ENCODE measurements at places on chromosomes 11 and 22.

DNA sequence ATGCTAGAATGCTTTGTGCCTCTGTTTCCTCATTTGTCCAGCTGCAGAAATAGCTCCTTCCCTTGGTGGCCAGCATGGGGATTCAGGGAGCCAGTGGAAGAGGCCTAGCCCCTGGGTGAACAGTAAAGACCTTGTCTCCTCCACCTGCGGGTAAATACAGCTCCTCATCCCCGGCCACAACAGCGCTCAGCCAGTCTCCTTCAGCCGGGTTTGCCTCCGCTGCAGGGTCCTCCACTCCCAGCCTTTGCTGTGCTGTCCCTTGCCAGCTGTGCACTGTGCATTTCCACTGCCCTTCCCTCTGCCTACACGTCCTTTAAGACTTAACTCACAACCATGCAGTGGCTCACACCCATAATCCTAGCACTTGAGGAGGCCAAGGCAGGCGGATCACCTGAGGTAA is 1.5 kb upstream of the CDC42EP1 start:
- DNase-seq, result no peak

GRCh38 chr22:49365191-49365837 is 462.4 kb downstream of the BRD1 start:
- no peak for DNase-seq

- DNase-seq, result no peak
Measured at GRCh38 chr11:86495351-86495750, 120.7 kb downstream of the CCDC81 start.

- DNase-seq, result peak; percentile 46
Measured at GRCh38 chr11:62922653-62923431, 1.7 kb upstream of the CHRM1 start.

DNA sequence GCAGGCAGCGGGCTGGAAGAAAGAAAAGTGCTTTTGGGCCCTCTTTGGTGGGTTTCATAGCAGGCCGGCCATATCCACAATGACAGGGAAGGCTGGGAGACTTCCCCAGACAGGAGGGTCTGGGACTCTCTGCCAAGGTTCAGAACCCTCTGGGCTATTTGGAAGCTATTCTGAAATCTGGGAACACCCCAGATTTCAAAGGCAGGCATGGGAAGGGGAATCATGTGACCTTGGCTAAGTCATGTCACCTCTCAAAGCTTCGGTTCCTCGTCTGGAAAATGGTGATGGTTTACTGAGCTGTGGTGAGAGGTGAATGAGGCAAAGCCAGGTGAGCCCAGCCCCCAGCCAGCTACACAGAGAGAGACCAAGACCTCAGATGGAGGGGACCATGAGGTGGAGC is 4.6 kb downstream of the CASTOR1 start:
- DNase-seq, result peak; percentile 85

GRCh38 chr11:68666849-68667248 is 17.5 kb upstream of the GAL start:
- DNase-seq, result no peak

- DNase-seq, result no peak
Measured at GRCh38 chr22:26045051-26045450, 124.2 kb upstream of the SEZ6L start.

DNA sequence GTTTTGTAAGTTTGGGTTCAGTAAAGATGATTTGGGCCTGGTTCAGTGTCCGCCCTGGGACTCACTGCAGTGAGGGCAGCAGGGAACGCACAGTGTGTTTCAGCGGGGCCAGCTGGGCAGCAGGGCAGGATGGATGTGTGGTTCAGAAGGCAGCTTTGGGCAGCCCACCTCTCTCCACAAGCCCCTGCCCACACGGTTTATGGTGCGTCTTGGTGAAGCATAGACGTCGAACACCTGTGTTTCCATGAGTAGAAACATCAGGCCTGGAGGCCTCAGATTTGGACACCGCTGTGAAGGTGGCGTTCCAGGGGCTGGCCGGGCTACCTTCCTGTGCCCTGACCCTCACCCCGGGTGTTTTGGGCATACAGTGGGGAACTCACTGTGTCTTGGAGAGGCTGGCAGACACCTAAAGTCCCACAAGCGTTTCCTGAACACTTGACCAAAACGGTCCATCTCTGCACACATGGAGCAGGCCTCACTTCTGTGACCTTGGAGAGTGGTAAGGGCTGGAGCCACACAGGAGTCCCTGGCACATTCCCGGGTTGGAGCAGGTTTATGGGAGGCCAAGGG is 59.0 kb downstream of the ST14 start:
- DNase-seq, result no peak

DNA sequence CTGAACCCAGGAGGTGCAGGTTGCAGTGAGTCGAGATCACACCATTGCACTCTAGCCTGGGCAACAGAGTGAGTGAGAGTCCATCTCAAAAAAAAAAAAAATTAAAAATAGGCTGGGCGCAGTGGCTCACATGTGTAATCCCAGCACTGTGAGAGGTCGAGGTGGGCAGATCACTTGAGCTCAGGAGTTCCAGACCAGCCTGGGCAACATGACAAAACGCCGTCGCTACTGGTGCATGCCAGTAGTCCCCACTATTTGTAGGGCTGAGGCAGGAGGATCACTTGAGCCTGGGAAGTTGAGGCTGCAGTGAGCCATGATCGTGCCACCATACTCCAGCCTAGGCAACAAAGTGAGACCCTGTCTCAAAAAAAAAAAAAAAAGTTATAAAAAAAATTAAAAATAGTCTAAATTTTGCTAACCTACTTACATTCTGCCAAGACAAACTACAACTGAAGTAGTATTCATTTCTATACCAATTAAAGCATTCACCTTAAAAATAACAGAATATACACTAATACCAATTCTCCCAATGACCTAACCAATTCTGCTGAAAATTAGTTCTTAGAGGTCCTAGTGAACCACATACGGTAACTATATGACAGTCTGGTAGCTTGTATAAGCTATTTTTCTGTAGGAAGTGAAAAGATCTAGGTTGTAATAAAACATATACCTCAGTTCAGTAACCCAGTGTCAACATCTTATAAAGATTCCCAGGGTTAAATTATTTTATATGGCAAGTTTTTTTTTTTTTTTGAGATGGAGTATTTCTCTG is 7.1 kb downstream of the DDX6 start:
- no peak for DNase-seq

Data from suppressor macrophage treated with lipopolysaccharide for 1 hour (primary cell).